GM10248 (cell line): ENCODE measurements at places on chromosomes 3 and 15.

DNA sequence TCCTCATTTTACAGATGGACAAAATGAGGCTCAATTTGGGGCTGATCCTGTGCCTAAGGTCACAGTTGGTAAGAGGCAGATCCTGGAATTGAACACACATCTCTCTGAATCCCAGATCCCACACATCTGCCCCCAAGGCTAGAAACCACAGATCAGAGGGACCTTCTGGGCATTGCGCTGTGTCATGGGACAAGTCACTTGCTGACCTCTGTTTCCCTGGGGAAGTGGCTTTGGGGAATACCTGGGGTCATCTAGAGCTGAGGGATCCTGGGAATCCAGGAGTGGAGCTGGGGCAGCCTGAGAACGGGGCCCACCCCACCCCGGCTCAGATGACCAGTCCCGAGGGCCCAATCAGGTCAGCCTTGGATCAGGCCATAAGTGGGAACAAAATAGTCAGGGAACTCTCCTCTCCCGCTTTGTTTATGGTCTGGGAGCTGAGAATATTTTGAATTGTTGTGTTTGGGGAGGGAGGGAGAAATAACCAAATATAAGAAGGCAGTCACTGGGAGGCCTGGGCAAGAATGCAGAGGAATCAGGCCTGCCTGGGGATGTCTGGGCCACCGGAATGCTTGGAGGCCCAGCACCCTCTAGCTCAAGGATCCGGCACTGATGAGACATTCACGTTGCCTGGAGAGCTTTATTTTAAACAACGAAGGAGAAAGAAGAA, 8.8 kb upstream of the SLC6A6 start:
- no peak for DNase-seq

GRCh38 chr15:92907896-92908712, 8.0 kb downstream of the CHD2 start:
- no peak for DNase-seq

DNA sequence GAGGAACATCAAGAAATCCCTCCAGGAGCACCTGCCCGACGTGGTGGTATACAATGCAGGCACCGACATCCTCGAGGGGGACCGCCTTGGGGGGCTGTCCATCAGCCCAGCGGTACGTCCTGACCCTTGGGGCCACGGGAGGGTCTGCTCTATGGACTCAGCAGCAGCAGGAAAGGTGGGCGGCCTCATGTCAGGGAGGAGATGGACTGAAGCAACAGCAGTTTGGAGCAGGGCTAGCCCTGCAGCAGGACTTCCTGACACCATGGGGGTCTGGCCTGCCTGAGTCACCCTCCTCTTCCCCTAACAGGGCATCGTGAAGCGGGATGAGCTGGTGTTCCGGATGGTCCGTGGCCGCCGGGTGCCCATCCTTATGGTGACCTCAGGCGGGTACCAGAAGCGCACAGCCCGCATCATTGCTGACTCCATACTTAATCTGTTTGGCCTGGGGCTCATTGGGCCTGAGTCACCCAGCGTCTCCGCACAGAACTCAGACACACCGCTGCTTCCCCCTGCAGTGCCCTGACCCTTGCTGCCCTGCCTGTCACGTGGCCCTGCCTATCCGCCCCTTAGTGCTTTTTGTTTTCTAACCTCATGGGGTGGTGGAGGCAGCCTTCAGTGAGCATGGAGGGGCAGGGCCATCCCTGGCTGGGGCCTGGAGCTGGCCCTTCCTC, 24.2 kb downstream of the HDAC11 start:
- DNase-seq: no peak

GRCh38 chr3:26964836-26965235, 342.3 kb downstream of the LRRC3B start:
- DNase-seq: no peak

DNA sequence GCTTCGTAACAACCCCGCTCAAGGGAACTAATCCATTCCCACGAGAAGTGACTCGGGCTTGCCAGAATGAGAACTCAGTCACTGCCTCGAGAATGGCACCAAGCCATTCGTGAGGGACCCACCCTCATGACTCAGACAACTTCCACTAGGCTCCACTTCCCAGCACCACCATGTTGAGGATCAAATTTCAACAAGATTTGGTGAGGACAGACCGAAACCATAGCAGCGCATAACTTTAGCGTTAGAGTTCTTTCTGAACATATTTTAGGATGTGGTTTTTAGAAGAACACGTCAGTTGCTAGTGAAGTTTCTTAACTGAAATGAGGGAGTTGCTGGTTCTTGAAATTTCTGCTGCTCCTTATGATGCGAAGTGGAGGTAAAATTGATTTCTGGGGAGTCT, 13.5 kb downstream of the PTPRG start:
- DNase-seq: no peak

GRCh38 chr3:194323785-194324735, 27.1 kb downstream of the CPN2 start:
- DNase-seq: peak; percentile 58

DNA sequence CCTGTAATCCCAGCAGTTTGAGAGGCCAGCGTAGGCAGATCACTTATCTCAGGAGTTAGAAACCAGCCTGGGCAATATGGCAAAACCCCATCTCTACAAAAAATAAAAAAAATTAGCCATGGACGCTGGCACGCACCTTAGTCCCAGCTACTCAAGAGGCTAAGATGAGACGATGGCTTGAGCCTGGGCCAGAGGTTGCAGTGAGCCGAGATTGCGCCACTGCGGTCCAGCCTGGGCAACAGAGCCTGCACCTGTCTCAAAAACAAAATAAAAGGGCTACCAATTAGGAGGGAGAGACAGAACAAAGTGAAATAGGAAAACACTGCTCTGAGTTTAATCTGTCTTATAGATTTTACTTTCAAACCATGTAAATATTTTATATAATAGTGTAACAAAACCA, 33.8 kb downstream of the MSL2 start:
- DNase-seq: no peak

- no peak for DNase-seq
Observed at GRCh38 chr3:134956844-134957243, 161.8 kb downstream of the EPHB1 start.
